T-cell (primary cell): ENCODE measurements at places on chromosomes 2 and 18. TPM values are rescaled to one million over a fixed set of nuclear protein-coding genes. Genes with fewer than 3 reads are reported as not detected.

MARCHF4 gene
- not detected for total RNA-seq

DNA sequence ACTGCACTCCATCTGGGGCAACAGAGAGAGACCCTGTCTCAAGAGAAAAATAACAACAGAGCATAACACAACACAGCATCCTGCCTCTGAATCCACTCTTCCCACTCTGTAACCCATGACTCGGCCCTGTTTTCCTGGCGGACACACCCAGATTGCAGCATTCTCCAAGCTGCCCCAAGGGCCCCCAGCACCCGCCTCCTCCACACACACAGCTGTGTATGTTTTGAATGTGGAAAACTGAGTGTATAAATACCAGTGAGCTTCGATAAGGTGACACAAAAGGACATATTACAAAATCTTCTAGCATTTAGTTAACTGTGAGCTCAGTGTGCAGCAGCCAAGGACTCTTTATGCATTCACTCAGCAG, 13.0 kb downstream of the IMPA2 start:
- H3K36me3 ChIP-seq = no peaks in the 10 kb centered on the region
- H3K4me3 ChIP-seq = no peak overlapping the region
- DNase-seq = no peak
- H3K4me1 ChIP-seq = peaks cover 5% of the 10 kb centered on the region

DNA sequence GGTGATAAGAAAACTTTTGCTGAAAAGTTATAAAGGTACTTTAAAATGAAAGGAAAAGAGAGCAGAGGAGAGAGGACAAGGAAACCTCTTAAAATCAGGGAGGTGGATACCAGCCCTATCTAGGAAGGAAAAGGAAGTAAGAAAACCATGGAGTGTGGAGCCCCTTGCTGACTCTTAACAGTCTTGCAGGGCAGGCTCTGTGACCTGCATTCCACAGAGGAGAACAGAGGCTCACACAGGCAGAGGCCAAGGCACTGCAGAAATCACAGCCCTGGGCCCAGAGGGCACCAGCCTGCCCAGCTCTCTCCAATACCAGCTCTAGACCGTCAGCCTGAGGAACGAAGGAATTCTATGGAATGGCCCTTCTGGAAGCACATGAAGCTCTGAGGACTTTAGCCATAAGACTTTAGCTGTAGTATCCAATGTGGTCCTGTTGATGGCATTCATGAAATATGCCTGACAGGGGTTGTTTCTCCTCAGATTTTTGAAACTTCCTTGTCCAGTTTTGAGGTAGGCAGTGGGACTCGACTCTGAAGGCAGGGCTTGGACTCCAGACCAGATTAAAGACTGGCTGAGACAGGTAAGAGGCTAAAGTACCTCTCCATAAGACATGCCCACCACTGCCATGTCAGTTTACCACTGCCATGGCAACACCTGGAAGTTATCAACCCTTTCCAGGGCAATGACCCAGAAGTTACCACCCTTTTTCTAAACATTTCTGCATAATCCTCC, 216.3 kb downstream of the ANAPC1 start:
- H3K4me1 ChIP-seq = no peaks in the 10 kb centered on the region
- no peak overlapping the region for H3K4me3 ChIP-seq
- no peaks in the 10 kb centered on the region for H3K27me3 ChIP-seq
- no peaks in the 10 kb centered on the region for H3K36me3 ChIP-seq
- H3K27ac ChIP-seq = no peak overlapping the region

DNA sequence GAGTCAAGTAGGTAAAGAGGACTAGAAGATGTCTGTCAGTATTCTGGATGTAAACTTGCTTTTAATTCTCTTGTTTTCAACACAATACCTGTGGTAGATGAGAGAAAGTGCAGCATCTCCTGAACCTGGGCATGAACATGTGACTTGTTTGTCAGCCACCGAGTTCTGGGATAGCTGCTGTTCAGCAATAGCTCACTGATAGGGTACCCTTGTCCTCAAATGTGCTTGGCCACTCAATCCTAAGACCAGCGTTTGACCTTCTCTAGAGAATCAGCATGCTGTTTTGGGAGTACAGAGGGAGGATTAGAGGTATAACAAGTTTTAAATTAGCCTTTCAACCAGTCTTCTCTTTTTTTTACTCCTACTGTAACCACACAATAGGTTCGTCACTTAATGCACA, 23.2 kb downstream of the RPIA start:
- no peak for DNase-seq
- no peak overlapping the region for H3K4me3 ChIP-seq
- no peaks in the 10 kb centered on the region for H3K36me3 ChIP-seq
- H3K4me1 ChIP-seq = no peaks in the 10 kb centered on the region

DNA sequence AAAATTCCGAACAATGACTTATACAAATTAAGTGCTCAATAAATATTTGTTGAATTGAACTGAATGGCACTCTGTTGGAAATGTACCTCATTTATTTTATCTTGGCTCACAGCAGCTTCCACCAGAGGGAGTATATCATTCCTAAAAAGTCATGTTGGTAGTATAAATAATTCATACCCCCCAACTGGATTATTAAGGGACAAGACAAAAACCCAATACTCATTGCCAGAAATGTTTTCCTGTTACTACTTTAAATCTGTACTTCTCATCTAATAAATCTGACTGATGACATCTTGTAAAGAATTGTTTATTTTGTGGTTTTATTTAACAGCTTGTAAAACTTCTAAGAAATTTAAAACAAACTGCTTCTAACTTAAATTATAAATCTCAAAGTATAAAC, 163.9 kb downstream of the CDH2 start:
- no peaks in the 10 kb centered on the region for H3K4me1 ChIP-seq
- H3K27ac ChIP-seq = no peak overlapping the region
- H3K36me3 ChIP-seq = no peaks in the 10 kb centered on the region
- no peak overlapping the region for H3K4me3 ChIP-seq
